Stimulated activated CD4-positive, alpha-beta T cell treated with anti-CD3 and anti-CD28 coated beads, Interleukin-2, amount 100 ng/mL, for 24 hours (primary cell): ENCODE measurements at places on chromosomes 12 and 14.

DNA sequence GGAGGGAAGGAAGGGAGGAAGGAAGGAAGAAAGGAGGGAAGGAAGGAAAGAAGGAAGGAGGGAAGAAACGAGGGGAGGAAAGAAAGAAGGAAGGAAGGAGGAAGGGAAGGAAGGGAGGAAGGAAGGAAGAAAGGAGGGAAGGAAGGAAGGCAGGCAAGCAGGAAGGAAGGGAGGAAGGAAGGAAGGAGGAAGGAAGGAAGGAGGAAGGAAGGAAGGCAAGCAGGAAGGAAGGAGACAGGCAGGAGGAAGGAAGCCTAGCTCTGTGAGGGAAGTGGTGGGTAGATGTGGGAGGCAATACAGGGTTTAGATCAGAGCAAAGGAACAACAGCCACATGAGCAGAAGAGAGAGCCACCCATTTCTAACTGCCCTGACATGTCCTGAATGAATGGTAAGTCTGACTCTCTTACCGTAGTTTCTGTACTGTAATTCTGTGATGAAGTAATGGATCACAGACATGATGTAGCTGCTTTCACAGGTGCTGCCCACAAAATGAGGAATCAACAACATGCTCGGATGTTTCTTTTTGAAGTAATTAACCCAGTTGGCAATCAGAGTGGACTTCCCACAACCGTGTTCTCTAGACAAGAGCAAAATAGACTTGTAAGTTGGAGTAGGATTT lies 24.4 kb upstream of the HSP90B1 start:
- DNase-seq: no peak

- no peak for DNase-seq
Observed at GRCh38 chr14:94079891-94080620, 946 bp downstream of the DDX24 start.

DNA sequence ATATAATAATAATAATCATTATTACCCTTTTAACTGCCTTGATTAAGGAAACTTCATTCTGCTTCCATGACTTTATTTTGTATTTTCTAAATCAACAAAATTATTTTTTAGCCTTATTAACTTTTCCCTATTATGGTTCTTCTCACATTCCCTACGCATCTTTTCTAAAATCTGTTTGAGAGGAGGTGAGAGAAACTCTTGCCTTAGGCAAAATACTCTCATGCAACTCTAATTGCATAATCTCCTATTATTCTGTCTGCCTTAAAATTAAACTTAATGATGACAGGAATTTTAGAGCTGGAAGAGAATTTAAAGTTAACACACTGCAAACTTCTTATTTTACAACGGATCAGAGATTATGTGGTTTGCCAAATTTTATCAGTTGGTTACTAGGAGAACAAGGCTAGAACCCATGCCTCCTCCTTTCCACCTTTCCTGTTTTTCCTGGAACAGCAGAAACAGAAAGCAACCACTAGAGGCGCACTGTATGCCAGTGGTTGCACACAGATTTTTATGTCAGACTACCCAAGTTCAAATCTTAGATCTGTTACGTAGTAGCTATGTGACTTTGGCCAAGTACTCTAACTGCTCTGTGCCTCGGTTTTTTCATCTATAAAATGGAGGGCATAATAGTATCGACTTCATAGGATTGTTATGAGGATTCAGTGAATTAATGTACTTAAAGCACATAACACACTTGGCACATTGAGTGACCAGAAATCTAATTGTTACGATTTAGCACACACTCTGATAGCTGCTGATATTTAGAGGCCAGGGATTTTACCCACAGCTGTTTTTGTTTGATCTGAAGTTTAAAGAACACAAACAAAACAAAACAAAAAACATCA lies 4.3 kb upstream of the BRMS1L start:
- DNase-seq: no peak

DNA sequence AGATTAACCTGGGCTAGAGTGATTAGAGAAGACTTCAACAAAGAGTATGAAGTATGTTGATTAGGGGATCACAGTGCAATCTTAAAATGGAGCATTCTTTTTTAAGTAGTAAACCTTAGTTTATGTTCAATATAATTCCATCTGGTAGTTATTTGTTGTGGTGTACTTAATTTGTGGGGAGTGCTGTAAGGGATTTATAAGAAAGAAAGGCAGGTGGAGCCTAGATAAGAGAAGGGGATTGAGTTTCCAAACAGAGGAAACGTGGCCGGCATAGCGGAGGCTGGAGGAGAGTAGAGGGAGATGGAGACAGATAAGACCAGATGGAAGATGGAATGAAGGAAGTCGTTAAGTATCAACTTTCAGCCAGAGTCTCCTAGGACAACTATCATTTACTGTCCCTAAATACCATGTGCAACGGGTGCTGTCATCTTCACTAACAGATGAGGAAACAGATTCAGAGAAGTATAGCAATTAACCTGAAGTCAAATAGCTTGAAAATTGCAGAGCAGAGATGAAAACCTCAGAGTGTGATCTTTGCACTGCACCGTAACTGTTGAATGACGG lies 38.1 kb downstream of the GOLGA5 start:
- no peak for DNase-seq

DNA sequence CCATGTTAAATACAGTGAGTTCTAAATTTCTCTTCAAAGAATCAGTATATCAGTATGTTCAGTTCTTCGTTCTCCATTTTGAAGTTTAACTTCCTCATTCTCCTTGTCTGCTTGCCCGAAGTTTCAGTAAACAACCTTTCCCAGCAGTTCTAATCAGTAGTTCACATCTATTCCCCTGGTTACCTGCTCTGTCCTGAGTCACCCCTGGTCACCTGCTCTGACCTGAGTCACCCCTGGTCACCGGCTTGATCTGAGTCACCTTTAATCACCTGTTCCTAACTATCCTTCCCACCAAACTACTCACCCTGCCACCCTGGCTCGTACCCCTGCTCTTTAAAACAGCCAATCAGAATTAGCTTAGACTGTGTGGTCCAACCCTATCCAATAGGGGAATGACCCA lies 9.4 kb upstream of the OR10G3 start:
- no peak for DNase-seq

GRCh38 chr12:85834378-85834777 lies 1.8 kb downstream of the RASSF9 start:
- no peak for DNase-seq

DNA sequence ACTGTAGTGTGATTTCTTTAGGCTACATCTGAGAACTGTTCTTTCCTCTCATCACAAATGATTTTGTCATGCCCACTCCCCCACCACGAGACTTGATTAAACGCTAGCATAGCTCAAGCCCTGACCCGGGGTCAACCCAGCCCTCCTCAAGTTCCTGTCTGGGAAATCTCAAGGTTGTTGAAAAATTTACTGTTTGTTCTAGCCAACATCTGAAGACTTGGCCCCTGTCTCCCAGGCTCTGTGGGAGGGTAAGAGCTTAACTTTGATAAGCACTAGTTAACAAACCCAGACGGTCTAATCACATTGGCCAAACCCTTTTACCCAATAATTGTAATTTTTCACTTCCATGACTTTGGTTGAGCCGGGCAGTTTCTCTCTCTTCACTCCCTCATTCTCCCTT lies 86.2 kb upstream of the AMIGO2 start:
- DNase-seq: no peak

DNA sequence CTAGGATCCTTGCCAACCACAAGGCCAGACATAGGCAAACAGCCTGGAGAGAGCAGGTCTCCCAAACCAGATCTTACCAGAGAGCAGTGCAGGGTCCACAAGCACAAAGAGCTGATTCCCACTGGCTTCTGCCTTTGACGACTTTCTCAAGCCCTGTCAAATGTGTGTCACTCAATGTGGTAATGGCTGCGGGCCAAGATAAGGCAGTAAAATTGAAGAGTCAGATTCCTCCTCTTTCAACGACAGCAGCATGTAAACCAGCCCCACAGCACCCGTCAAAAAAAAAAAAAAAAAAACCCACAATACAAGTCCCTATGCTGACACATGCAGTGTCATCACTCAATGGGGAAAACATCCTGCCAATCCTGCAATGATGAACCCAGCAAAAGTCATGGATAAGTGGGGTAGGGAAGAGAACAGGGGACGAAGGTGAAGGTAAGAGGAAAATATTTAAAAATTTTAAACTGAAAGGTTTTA lies at the start of gene STON2:
STON2 (minus strand) TSS at position 123 of the 477 bp plus-strand sequence. CDS start 1,942 bp downstream, outside the sequence.
- DNase-seq: no peak

GRCh38 chr12:64696080-64696741 lies 63.0 kb downstream of the GNS start:
- DNase-seq: no peak

DNA sequence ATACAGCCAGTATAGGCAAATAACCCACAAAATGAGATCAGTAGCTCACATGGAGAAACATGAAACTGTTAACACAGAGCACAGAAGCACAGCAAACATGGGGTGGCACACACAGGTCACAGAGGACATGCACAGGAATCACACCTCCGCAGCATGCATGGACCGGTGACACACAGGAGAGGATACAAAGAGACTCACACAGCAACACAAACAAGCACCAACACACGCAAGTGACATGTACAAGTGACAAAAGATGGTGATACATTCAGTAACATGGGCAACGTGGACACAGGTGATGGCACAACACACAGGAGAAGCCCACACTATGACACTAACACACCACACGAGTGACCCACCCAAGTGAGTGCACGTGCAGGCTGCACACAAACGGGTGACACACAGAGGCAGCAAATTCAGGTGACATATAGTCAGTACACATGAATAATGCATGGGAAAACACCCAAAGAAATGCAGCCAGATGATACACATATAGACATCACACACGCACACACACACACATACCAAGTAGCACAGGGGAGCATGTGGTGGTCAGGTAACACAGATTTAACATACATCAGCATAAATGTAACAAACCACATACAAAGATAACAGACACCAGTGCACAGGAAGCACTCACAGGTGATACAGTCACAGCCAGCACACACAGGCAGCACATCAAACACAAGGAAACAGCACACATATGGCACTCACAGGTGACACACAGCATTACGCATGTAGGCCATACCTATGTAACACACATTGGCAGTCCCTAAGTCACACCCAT lies 216.0 kb upstream of the SFSWAP start:
- no peak for DNase-seq

GRCh38 chr14:53871011-53871410 lies 85.6 kb downstream of the BMP4 start:
- no peak for DNase-seq

DNA sequence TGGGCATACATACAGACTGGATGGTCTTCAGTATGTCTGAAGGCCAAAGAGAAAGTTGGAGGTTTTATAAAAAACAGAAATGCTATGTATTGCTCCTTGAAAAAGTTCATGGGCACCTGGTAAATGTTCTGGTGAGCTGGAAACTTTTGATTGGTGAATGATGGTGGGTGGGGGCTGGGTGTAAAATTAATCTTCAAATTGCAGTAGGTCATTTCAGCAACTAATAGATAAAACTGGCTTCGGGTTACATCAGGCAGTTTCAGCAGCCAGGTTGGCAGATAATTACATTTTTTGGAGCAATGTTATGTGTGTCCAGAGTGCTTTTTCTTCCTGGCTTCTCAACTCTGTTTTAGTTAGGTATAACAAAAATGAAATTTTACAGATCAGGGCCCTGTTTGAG lies 35.3 kb downstream of the SDR9C7 start:
- no peak for DNase-seq
